ENCODE measurements at places on chromosomes 12 and 14. TPM values are rescaled to one million over a fixed set of nuclear protein-coding genes. Genes with fewer than 3 reads are reported as not detected.

EML5 gene
- total RNA-seq: 1.4 TPM

KRT1 gene
- not detected for total RNA-seq

VDR gene
- 10.2 TPM for total RNA-seq

DNA sequence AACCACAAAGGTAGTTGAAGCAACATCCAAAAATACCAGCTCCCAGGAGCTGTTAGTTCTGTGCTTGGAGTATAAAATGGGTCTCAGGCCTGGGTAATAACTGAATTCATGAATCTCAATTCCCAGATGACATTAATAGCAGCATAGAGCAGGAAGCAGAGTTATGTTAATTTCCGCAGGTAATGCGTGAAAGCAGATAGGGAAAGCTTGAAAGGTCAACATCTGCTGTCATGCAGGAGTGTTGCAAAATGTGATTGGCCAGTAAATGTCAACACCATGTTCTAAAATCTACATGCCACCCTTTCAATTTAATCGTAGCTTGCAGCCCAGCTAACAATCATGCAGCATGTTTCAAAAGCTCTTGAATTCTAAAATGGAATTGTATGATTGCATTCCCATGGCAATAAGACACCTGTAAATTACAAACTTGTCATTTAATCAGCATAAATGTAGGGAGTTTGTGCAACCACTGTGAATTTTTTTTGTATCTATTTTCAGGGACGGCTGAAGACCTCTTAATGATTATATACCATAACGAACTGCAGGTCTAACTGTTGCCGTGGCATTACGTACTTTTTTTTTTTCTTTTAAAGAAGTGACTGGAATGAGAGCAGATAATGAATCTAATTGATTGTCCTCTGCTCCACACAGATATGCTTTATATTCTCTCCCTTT, 635.8 kb upstream of the FOXG1 start:
- no peak for DNase-seq

- no peak for DNase-seq
These were observed 3.6 kb upstream of the PTGER2 start for GRCh38 chr14:52310541-52310940.

GRCh38 chr12:6373022-6373787, 2.2 kb downstream of the SCNN1A start:
- DNase-seq: no peak

KITLG gene
- total RNA-seq: 11.8 TPM

All from posterior vena cava (tissue), 2 donors.